Hepatocyte (in vitro differentiated cells): ENCODE measurements at places on chromosomes 4 and X.

DNA sequence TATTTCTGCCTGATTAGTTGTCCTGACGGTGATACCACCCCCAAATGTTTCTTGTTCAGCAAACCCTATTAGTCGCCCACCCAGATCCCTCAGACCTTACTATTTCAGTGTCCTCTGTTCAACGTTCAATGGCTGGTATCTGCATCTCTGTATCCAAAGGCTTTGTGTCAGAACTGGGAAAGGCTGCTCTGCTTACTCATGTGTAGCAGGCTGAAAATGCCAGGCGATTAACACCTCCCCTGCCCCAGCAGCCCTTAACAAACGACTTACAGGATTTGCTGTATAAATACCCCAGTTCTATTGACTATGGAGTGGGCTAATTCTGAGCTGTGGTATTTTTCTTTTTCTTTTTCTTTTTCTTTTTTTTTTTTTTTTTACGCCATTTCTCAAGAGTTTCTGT is 415.0 kb downstream of the ZNF674 start:
- DNase-seq = no peak

DNA sequence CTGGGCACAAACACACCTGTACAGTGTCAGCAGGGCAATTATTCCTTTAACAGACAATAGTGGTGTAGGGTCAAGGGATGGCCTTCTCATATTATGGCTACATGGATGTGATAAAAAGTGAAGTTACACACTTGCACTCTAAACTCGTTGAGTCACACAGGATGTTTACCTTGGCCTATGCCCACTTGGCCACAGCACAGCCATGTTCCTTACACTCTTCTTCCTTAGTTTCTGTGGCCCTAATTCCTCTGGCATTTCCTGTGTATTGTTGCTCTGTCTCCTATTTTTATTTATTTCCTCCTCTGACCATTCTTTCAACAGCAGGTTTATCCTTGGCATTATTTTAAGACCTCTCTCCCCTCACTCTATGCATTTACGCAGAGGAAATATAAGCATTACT is 86.8 kb upstream of the NPFFR2 start:
- DNase-seq = no peak

- DNase-seq = no peak
These were observed 1729.3 kb downstream of the C4orf33 start for GRCh38 chr4:130825284-130825683.

DNA sequence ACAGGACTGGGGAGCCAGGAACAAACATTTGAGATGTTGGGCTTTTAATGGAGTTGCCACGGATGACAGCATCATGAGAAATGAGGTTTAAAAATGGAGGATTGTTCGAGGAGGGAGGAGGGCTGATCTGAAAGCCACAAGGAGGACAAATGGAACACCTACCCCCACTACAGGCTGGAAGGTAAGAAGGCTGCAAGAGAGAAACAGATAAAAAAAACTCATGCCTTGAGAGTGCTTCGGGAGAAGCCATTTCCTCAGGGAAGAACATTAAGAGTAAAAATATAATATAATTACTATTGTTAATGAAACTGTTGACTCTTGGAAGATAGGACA is 119.5 kb upstream of the MAP9 start:
- DNase-seq = no peak

- DNase-seq = no peak
These were observed 65.1 kb downstream of the KDM6A start for GRCh38 chrX:44938111-44938510.

GRCh38 chr4:144817081-144817480 is 171.1 kb downstream of the HHIP start:
- DNase-seq = no peak

DNA sequence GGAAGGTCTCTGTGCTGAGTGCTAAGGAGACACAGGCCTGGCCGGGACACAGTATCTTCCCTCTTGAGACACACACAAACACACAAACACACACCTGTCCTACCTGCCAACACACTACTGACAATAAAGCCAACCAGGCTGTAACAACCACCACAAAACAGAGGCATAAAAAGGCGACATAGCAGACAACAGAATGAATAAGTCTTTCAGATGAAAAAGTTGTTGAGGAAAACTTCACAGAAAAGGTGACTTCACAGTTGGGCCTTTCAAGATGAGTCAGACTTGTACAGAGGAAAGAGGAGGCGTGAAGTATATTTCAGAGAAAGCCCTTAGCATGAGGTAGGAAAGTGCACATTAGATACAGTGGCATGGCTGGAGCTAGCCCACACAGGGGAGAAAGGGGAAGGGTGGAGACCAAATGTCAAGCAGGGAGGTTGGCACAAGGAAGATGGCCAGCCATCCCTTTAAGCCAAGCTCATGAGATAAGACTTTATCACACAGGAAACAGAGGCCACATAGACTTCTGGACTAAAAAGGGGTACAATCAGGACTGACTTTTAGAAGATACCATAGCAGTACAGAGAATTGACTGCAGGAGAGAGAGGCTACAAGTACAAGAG is 54.0 kb downstream of the SLC9A7 start:
- DNase-seq = no peak
